ENCODE measurements at places on chromosomes 5 and 9.

GRCh38 chr9:112137066-112137465, 38.0 kb downstream of the SUSD1 start:
- H3K27ac ChIP-seq = no peak overlapping the region
- H3K36me3 ChIP-seq = no peaks in the 10 kb centered on the region
- DNase-seq = no peak
- no peak overlapping the region for H3K4me3 ChIP-seq
- H3K4me1 ChIP-seq = no peaks in the 10 kb centered on the region
- H3K27me3 ChIP-seq = no peaks in the 10 kb centered on the region

DNA sequence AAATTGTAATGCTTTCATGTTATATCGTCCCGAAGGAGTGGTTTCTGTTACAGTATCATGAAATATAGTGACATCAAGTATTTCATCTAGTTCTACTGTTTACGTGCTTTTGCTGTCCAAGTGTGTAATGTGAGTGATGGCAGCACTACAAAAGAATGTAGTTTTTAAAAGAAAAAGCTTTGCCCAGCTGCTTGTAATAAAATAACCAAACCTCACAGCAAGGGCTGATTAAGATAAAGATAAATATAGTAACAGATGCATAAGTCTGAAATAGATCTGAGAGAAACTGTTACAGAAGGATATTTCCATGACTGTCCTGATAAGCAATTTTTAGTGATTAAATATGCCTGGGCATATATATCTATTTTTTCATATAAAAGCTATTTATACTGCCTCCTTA, 106.4 kb downstream of the AUH start:
- H3K27me3 ChIP-seq = no peaks in the 10 kb centered on the region
- no peak overlapping the region for H3K4me3 ChIP-seq
- DNase-seq = no peak
- H3K27ac ChIP-seq = no peak overlapping the region
- H3K36me3 ChIP-seq = no peaks in the 10 kb centered on the region

DNA sequence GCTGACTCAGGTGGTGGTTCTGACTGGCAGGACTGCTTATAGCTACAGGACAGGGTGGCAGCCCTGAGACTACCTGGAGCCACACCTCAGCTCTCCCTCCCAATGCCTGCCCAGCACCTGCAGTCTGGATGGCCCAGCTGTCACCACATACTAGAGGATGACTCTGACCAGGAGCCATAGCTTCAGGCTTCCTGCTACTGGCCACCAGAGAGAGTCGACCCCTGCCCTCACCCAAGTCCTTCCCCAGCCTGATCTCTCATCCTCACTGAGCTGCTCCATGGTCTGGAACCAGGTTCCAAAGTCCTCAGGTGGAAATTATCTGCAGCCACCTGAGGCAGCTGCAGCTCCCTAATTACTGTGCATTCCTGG, 25.6 kb upstream of the TDRD7 start:
- no peaks in the 10 kb centered on the region for H3K27me3 ChIP-seq
- no peak overlapping the region for H3K4me3 ChIP-seq
- H3K4me1 ChIP-seq = peaks cover 5% of the 10 kb centered on the region
- no peaks in the 10 kb centered on the region for H3K36me3 ChIP-seq
- DNase-seq = no peak

DNA sequence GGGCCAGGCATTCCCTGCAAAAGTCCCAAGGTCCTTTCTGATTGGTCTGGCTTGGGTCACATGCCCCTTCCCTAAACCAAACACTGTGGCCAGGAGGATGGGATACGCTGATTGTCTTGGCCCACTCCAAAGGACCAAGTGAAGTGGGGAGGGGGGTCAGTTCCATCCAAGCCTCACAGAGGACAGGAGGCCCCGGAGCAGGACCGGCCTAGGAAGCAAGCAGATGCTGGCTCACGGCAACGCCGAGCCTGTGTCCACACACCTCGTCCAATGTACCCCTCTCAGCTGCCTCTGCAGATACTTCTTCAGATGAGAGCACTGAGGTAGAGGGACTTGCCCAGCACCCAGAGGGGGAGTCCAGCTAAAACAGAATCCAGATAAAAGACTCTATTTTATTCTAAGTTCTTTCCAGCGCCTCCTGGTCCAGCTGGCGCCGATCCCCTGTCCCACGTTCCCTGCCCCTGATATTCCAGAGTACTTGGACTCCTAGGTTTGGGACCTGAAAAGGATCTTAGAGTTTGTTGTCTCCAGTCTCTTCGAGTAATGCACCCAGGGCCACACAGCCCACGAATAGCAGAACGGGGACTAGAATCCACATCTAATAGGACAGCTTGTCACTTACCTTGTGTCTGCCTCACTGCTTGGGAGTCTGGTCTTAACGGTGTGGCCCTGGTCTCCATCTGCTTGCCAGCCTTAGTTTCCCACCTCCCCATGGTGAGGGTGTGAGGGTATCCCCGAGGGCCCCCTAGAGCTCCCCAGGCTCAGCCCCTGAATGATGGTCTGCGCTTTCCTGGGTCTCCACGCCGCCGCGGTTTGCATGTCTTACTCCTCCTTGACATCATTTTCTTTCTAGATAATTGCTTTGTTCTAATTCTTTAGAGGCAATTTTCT, 72.4 kb upstream of the UNC5A start:
- H3K27ac ChIP-seq = no peak overlapping the region
- no peak for DNase-seq
- H3K27me3 ChIP-seq = no peaks in the 10 kb centered on the region
- H3K4me1 ChIP-seq = peaks cover 6% of the 10 kb centered on the region
- no peaks in the 10 kb centered on the region for H3K36me3 ChIP-seq

All from iPS DF 6.9 (cell line).